ENCODE measurements at places on chromosomes 11 and 22. TPM values are rescaled to one million over a fixed set of nuclear protein-coding genes. Genes with fewer than 3 reads are reported as not detected.

- DNase-seq, result no peak
Observed at GRCh38 chr22:45098056-45098455, 65.7 kb upstream of the NUP50 start.

C11orf65 gene
- 0.59 TPM for total RNA-seq

GRCh38 chr11:38208951-38209350 lies 1610.9 kb upstream of the RAG2 start:
- DNase-seq, result no peak

APOL4 gene
- total RNA-seq, result 57.6 TPM

All from tibial nerve (tissue), 4 donors.